K562 (cell line): ENCODE measurements at places on chromosomes 6 and 20. TPM values are rescaled to one million over a fixed set of nuclear protein-coding genes. Genes with fewer than 3 reads are reported as not detected.

The COMMD7 gene
- 39.8 and 41.5 TPM in 2 replicates for total RNA-seq

The IL17F gene
- total RNA-seq: not detected in 2 replicates

The TOX2 gene
- not detected in 2 replicates for total RNA-seq

The CALHM4 gene
- not detected in 2 replicates for total RNA-seq

The FAM83C gene
- not detected in 2 replicates for total RNA-seq

The POU5F1 gene
- total RNA-seq: 2.0 and 2.3 TPM in 2 replicates

The RAET1L gene
- not detected in 2 replicates for total RNA-seq

The PRDM1 gene
- total RNA-seq: 0.67 and 0.86 TPM in 2 replicates

The PRR18 gene
- total RNA-seq: not detected in 2 replicates
